Left lung (tissue), 14 donors: ENCODE measurements at places on chromosomes 11 and 22. TPM values are rescaled to one million over a fixed set of nuclear protein-coding genes. Genes with fewer than 3 reads are reported as not detected.

DNA sequence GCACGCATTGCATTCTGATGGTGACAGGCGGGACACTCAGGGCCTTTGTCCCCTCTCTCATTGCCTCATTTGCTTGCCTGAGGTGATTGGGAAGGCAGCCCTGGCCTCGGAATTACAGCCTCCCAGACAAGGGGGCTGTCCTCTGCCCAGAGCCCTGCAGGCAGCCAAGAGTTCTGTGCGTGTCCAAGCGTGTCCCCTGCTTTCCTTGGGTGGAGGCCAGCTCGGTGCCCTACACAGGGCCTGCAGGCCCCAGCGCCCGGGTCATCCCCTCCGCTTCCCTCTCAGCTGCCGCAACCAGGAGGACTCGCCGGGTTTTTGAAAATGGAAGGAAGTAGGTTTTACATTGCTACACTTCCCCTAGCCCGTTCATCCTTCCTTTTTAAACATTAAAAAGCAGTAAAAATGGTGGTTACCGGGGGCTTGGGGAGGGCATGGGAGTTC, 1.9 kb downstream of the GRAMD4 start:
- no peak for DNase-seq

MOV10L1 gene
- 4.6 TPM for polyA plus RNA-seq

SMTNL1 gene
- 0.43 TPM for polyA plus RNA-seq

DNA sequence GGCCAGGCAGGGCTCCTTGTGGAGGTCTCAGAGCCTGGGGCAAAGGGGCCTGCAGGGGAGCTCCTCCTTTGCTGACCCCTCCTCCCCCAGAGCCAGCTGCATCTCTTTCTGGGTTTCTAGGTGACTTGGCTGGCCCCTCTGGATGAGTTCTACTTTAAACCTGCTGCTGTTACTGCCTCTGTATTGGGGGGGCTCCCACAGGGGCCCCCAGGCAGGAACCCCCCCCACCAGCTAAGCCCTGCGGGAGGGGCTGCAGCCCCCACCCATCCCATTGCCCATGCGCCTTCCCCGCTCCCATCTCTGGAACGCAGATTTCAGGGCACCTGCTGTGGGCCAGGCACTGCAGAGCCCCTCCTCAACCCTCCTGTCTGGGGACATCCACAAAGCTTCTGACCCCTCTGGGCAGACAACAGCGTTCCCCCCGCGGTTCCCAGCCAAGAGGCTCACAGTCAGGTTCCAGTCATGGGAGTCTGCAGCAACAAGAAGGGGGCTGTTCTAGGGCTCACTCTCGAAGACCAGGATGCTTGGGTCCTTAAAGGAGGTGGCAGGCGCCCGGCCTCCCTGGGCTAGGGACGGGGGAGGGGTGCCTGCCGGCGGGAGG, 815 bp upstream of the PLCB3 start:
- no peak for DNase-seq
